ENCODE measurements at places on chromosomes 7 and 10. TPM values are rescaled to one million over a fixed set of nuclear protein-coding genes. Genes with fewer than 3 reads are reported as not detected.

DNA sequence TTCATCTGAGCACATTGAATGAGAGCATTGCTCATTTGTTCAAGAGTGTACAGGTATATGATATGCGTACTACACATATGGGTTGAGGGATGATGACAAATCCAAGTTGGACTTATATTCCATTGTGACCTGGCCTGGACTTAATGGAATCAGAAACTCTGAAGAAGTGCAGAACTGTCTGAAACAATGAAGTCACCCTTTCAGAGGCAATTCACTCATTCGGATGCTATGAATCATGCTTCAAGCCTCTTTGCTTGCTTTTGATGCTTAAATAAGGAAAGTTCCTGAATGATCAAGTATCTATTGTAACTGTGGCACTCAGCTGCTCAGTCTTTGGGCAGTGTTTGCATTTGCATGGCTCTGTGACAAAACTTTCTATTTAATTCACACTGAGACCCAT, 93.4 kb downstream of the ZNF365 start:
- DNase-seq, result no peak

DNA sequence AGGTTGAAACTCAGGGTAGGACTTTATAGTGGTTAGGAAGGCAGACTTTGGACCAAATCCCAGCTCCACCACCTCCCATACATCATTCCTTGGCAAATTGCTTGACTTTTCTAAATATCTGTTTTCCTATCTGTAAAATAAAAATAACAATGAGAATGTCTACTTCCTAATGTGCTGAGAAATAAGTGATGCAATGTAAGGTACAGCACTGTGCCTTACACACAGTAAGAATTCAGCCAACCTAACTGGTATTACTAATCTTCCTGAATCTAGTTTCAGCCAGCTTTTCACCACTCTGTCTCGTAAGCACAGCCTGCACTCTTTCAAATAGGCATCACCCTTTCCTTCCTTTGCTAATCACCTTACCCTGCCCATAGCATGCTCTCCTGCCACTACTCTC, 9.7 kb downstream of the PRLHR start:
- no peak for DNase-seq

GRCh38 chr10:98309366-98310355, 41.7 kb upstream of the LOXL4 start:
- peak; percentile 63 for DNase-seq

DNA sequence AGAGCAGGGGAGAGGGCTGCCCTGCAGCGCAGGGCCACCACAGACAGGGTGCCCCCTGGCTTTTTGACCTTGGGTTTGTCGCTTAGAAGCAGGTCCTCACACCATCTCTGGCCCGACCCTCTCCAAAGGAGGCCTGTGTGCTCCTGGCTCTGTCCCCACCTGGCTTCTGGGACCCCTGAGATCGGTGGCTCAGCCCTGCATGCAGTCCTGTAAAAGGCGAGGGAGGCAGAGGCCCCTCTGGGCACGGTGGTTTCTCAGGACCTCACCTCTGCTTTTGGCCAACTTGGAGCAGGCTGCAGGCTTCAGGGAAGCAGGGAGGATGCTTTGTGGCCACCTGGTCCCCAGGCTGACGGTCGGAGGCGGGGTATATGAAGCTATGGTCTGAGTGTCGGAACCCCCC, 21.4 kb downstream of the WDR86 start:
- DNase-seq, result no peak

Gene CDC14C
- 0.23 TPM for total RNA-seq

Measured in NCI-H460 (cell line).